Upper lobe of right lung (tissue), 1 donor: ENCODE measurements at places on chromosomes 7 and 10. TPM values are rescaled to one million over a fixed set of nuclear protein-coding genes. Genes with fewer than 3 reads are reported as not detected.

The HECW1 gene
- total RNA-seq = 1.6 TPM

The AKR1C8 gene
- 0.55 TPM for total RNA-seq

The HOXA3 gene
- 8.7 TPM for total RNA-seq

The ATP6V0A4 gene
- 2.4 TPM for total RNA-seq

The UFSP1 gene
- 3.1 TPM for total RNA-seq

The PDE1C gene
- total RNA-seq = 13.0 TPM

The MCMBP gene
- total RNA-seq = 54.7 TPM

The GALNT17 gene
- 7.1 TPM for total RNA-seq

The OPN1SW gene
- not detected for total RNA-seq

The PLCE1 gene
- total RNA-seq = 14.3 TPM

The CYP3A4 gene
- total RNA-seq = not detected

The CLRN3 gene
- total RNA-seq = not detected

The CALHM3 gene
- total RNA-seq = not detected

The NUTM2B gene
- 0.96 TPM for total RNA-seq

The SMKR1 gene
- total RNA-seq = not detected

The PIK3AP1 gene
- 65.2 TPM for total RNA-seq

The ZNF3 gene
- 22.4 TPM for total RNA-seq
